ENCODE measurements at places on chromosomes 3 and 15.

- DNase-seq: no peak
These were observed 3.6 kb downstream of the ZNF385D start for GRCh38 chr3:21747376-21747775.

- no peak for DNase-seq
These were observed 96.3 kb downstream of the STT3B start for GRCh38 chr3:31629054-31629453.

DNA sequence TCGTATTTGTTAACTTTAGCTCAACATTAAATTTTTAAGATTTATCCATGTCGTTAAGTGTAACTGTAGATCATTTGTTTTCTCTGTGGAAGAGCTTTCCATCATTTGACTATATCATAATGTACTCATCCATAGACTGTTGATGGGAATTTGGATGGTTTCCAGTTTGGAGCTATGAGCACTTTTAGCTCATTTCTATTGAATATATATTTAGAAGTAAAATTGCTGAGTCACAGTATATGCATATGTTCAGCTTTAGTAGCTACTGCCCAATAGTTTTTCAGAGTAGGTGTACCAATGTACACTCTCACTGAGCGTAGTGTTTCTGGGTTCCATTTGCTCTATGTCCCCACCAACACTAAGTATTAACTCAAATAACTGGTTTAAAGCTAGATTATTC is 263.0 kb downstream of the ULK4 start:
- no peak for DNase-seq

DNA sequence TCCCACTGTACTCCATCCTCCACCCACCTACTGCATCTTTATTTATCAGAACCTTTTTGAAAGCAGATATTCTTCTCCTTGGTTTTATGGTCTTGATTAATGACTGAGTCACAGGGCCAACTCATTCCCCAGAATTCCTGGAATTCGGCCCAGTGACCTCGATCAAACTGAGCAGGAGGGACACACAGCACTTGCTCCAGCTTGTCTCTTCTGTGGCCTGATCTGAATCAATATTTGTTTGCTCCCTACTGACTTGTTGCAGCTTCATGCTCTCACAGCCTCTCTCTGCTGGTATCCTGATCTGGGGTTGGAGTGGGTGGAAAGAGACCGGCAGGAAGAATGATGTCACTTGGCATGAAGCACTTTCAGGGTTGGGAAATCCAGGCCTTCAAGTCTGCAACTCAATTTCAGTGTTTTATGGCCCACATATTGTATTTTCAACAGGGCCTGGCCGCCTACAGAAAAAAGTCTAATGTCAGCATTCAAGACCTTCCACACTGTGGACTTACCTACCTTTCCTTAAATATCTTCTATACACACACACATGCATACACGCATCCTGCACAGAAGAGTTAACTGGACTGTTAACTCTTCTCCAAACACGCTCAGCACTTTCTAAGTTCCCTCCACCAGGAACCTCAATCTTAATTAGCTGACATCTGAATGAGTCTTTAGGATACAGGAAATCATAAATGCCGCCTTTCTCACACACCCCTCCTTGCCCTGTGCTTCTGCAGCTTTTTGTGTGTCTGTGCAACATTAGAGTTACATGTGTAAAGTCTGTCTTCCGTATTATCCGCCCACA is 4.6 kb downstream of the ANXA2 start:
- DNase-seq: peak; percentile 97
